ENCODE measurements at places on chromosomes 13 and 19. TPM values are rescaled to one million over a fixed set of nuclear protein-coding genes. Genes with fewer than 3 reads are reported as not detected.
A peak's percentile ranks its signal among the peaks of the same experiment; 100 is the strongest.

The FPR3 gene
- polyA plus RNA-seq, result 1.2 TPM

The CCDC70 gene
- polyA plus RNA-seq, result not detected

The ZNF471 gene
- 39.0 TPM for polyA plus RNA-seq

The F10 gene
- polyA plus RNA-seq, result 14.5 TPM

DNA sequence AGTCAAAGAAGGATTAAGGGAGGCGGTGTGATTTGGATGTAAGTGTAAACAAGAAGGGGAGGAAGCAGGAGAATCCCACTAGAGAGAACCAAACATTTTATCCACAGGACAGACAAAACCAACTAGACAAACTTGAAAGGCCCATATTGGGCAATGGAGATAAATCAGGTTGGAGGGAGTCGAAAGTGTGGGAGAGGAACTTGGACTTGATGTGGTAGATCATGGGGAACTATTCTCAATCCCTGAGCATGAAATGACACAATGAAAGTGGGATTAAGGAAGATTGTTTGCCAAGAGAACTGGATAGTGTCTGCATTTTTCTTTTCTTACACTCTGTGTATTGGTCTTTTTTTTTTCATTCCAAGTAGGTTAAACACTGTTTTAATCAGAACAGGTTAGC is 17.9 kb downstream of the GPR183 start:
- DNase-seq, result no peak

- DNase-seq, result no peak
Observed at GRCh38 chr13:100106005-100106404, 17.1 kb downstream of the PCCA start.

DNA sequence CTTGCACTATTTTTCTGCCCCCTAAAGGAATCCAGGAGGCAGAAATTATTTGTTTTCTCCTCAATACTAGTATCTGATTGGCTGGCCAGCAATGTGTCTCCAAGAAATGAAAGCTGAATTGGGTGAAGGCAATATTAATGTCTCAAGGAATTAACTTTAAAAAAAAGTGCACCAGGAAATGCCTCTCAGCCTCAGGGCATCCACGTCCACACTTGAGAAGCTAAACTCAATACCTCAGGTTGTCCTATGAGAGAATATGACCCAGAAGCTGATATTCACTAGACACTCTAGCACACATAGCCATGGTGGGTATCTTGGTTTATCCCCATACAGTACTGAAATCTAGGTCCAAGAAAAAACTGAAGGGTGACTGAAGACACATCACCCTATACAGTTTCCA is 2.1 kb downstream of the ZNF91 start:
- no peak for DNase-seq

GRCh38 chr19:17322854-17323253 is 11.8 kb downstream of the ANO8 start:
- no peak for DNase-seq

GRCh38 chr19:35734273-35734672 is 8.0 kb downstream of the IGFLR1 start:
- DNase-seq, result no peak

- DNase-seq, result no peak
Observed at GRCh38 chr13:54574791-54575190, 1546.2 kb downstream of the OLFM4 start.

GRCh38 chr13:32381539-32381938 is 46.4 kb downstream of the N4BP2L1 start:
- DNase-seq, result no peak

DNA sequence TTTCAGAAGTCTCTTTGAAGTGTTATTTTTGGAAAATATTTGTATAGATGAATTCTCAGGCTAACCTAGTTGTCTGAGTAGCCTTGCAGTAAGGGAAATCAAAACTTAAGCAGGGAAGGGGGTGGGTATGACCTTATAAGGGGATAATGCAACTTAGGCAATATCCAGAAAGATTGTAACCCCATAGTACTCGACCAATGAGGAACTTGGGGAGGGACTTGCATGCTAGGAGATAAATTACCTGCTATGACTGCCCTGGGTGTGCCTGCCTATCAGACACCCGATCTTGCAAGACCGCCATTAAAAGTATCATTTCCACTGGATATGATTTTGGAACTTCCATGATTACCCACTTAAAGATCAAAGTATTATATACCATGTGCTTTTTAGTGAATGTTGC is 23.0 kb upstream of the RFXAP start:
- DNase-seq, result no peak

- DNase-seq, result no peak
Observed at GRCh38 chr13:40315416-40316064, 350.9 kb downstream of the FOXO1 start.

DNA sequence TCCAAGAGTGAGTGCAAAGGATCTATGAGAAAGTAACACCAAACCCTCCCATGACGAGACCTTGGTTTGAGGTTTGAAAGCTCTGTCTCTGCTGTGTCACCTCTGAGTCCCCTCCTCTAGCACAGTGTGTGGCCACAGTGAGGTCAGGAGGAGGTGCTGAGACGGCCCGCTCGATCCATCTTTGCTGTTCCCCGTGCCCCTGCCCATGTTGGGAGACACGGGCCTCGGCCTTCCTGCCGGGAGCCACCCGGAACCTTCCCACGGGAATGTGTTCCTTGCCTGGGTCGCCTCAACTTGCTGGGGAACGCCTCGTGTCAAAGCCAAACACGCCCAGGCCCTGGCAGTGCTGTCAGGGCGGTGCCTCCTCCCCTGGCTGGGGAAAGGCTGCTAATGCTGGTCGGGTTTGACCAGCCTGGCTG is 10.1 kb downstream of the NANOS3 start:
- DNase-seq, result no peak

DNA sequence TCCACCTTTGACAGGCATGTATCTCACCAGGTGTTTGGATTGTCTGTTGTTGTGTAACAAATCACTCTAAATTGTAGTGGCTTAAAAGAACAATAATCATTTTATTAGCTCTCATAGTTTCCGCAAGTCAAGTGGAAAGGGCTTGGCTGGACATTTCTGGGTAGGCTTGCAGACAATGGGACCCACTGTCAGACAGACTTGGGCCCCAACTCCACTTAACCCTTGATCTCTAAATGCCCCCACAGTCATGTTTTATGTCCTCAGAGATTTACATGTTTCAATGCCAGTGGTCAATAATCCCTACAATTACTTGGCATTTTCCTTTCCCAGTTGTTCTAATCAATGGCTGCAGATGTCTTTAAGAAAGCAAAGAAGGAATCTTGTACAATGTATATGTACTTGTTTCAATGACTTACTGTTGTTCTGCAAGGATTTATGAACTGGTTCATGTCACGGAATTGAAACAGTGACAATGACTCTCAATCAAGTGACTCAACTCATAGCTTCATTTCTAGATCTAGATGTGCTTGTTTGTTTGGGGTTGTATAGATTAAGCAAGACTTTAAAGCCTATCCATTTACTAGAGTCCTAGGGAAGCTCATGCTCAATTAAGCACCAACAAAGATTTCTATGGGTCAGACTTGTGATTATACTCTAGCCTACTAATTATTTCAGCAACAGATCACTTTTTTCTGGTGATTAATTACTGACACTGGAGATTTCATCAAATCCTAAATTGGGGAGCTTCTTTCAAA is 510.1 kb upstream of the NBEA start:
- no peak for DNase-seq

DNA sequence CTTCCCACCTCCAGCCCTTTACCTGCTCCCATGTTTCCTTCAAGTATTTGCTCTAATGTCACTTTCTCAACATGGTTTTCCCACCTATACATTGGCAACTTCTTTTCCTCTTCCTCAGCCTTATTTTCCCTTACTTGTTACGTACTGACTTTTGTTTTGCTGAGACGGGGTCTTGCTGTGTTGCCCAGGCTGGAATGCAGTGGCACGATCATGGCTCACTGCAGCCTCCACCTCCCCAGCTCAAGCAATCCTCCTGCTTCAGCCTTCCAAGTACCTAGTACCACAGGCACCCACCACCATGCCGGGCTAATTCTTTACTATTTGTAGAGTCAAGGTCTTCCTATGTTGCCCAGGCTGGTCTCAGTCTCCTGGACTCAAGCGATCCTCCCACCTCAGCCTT is 5.0 kb downstream of the PRODH2 start:
- no peak for DNase-seq

DNA sequence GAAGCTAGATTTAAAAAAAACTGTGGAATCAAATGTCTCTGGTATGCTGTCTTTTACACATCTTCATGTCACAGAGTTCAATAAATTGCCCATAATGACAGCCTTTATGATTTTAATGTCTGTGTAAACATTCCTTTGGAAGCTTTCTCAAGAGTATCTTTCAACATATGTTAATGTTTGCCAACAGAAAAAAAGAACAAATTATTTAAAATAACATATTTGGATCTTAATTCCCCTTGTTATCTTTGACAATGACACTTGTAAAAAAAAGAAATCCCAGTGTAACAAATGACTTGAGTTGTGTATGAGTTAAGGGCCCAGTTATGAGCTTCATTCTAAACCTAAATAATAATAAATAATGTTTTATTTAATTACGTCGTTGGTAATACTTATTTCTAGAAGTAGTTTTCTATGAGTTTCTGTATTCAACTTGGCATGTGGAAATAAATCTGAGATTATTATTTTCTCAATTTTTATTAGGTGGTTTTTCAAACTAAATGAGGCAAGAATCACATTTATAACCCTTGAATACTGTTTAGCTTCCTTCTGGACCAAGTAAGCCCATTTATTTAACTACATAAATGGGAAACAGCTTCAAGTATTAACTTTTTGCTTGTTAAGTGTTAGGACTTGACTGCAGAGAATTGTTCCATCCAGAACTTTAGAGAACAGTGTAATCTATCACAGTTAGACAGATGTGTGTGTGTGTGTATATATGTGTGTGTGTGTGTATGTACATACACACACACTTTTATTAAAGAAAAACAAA is 182.1 kb downstream of the POSTN start:
- DNase-seq, result peak; percentile 46

GRCh38 chr13:50845211-50845610 is 1.7 kb upstream of the DLEU7 start:
- DNase-seq, result no peak

DNA sequence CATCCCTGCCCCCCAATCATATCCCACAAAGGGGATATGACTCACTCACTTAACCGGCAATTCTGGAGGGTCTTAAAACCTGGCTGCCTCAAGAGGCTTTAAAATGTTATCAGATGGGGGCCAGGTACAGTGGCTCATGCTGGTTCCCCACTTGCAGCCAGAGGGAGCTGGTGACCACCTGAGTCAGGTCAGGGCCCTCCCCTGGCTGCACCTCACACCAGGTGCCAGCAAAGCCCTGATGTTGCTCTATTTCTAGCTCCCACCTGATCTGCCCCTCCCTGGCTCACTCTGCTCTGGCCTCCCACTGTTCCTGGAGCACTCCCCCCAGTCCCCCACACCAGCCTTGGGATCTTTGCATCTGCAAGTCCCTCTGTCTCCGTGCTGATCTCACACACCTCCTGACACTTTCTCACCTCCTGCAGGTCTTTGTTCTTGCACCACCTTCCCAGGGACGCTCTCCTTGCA is 14.2 kb downstream of the HPN start:
- no peak for DNase-seq

DNA sequence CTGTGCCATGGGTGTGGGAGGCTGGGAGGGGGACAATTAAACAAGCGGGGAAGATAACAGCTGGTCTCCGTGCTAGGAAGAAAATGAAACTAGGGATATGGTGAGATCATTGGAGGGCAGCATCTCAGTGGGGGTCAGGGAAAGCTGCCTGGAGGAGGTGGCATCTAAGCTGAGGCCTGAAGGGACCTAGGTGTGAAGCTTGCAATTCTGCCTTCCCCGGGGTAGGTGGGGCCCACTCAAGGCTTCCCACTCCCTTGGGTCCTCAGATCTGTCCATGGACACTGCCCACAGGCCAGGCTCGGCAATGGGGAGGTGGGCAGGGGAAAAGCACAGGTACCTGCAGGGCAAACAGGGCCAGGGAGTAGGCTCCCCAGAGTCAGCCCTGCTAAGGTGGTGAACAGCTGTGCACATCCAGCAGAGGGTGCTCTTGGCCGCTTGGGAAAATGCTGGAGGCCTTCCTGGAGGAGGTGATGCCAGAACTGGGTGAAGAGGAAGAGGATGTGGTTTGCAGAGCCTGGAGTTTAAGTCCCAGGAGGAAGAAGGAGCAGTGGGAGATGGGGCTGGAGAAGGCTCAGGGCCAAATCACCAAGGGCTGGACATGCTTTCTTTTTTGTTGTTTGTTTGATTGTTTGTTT is 25.7 kb upstream of the CCNE1 start:
- peak; percentile 45 for DNase-seq

GRCh38 chr13:92494915-92495314 is 731.7 kb upstream of the GPC6 start:
- no peak for DNase-seq

All from left lung (tissue), 14 donors.